Gastroesophageal sphincter (tissue), 4 donors: ENCODE measurements at places on chromosomes 5 and 9.

- no peak for ATAC-seq
These were observed 220.0 kb upstream of the ADAMTSL1 start for GRCh38 chr9:18253950-18254349.

- ATAC-seq = no peak
These were observed 49.0 kb downstream of the TMEM215 start for GRCh38 chr9:32832346-32832745.

- no peak for ATAC-seq
These were observed 75.8 kb downstream of the ADAMTSL1 start for GRCh38 chr9:18549772-18550171.

DNA sequence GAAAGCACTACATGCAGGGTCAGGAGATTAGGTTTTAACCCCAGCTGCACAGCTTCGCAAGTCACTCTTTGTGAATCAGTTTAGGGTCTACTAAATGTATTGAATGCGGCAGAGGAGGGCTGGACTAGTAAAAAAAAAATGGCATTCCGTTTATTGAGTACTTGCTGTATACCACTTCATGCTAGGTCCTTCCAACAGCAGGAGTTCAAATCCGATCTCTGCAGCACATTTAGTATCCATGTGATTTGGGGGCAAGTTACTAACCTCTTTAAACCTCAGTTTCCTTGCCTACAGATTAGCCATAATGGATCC is 204.4 kb downstream of the SNCAIP start:
- ATAC-seq = no peak

GRCh38 chr5:643811-644271 is 31.7 kb downstream of the CEP72 start:
- no peak for ATAC-seq

DNA sequence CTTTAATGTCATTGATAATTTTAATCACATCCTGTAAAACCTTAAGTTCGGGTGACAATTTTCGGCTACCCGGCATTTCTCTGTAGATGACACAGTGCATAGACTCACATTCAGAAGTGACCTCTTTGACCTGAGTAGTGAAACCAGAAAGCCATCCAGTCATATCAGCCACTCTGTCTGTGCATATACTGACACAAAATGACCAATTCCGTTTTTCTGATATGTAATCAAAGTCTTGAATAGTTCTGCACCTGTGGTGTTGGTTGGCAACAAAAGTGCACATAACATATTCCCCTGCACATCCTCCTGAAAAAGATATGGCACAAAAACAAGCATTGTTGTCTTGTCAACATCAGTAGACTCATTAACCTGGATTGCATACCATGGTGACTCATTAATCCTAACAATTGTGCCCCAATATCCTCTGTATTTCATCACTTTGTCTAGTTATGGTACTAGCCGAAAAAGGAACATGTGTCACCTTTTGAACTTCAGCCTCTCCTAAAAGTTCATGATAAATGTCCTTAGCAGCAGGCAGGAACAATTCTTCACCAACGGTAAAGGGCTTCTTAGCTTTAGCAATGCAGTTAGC is 4.6 kb upstream of the HNRNPA0 start:
- ATAC-seq = no peak

- no peak for ATAC-seq
These were observed 214.1 kb downstream of the HSPA4 start for GRCh38 chr5:133265720-133266526.

- ATAC-seq = no peak
These were observed 23.4 kb downstream of the DBH start for GRCh38 chr9:133659516-133659915.

DNA sequence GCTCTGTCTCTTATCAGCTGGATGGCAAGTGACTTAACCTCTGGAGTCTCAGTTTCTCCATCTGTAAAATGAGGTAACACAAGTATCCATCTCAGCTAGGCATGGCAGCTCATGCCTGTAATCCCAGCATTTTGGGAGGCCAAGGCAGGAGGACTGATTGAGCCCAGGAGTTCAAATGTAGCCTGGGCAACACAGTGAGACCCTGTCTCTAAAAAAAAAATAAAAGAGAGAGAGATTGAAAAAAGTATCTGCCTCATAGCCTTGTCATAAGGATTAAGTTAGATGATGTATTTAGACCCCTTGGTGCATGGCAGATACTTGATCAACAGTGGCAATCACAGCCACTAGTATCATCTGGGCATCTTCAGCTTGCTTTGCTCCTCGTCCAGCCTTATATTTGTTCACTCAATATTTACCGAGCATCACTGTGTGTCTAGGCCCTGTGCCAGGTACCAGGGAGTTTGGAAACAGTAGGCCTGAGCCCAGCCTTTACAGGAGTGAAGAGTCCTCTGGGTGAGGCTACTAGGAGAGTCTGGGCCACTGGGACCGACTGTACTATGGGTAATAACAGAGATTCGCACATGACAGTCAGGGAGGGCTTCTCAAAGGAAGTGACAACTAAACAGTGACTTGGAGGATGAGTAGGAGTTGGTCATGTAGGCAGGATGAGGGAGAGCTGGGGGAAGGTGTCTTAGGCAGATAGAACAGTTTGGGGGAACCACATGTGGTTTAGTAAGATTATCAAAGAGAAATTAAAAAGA is 34.2 kb downstream of the CORO2A start:
- no peak for ATAC-seq

DNA sequence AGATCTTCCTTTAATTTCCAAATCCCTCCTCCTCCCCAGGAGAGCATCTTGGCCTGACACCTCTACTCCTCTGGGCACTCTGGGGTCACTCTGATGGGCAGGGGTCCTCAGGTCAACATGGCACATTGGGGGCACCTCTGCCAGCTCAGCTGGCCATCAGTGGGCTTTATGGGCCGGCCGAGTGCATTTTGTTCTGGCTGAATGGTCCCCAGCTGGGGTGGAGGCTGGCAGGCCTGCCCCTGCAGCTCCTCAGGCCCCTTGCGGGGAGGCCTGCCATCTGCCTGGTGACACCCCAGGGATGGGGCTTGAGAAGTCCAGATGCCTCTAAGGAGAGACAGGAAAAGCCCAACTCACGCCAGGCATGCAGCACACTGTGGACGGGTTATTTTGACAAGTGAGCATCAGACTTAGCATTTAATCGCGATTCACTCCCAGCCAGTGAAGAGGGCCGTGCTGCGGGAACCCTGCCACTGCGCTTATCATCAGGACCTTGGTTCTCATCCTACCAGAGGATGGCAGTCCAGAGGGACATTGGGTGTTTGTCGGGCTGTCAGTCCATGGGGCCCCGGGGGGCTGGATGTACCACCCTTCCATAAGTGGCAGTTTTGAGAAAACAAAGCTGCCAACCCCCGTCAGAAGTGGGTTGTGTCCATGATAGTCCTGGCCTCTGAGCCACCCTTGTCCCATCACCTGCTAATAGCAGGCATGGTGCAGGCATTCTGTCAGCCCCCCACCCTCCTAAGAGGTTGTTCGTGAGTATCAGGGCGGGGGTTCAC is 21.7 kb downstream of the PHF2 start:
- ATAC-seq = no peak

- no peak for ATAC-seq
These were observed 6.5 kb upstream of the PITX1 start for GRCh38 chr5:135040333-135041144.

DNA sequence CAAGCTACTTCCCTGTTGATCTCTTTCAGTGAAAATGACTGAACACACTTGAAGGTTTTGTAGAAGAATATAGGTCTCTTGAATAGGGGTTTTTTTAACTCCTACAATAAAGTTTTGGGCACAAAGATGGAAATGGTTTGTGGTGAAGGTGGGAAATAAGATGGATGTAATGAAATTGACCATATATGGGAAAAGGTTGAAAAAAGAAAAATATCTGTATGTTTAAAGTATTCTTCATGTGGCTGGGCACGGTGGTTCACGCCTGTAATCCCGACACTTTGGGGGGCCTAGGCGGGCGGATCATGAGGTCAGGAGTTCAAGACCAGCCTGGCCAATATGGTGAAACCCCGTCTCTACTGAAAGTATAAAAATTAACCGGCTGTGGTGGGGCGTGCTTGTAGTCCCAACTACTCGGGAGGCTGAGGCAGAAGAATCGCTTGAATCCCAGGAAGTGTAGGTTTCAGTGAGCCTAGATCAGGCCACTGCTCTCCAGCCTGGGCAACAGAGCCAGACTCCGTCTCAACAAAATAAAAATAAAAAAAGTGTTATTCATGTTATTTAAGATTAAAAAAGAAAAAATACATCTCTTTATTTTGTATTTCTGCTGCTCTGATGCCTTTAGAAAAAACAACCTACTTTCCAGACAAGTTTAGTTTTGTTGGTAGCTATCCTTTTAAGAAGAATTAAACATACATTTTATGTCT is 2.2 kb downstream of the RBM27 start:
- no peak for ATAC-seq

DNA sequence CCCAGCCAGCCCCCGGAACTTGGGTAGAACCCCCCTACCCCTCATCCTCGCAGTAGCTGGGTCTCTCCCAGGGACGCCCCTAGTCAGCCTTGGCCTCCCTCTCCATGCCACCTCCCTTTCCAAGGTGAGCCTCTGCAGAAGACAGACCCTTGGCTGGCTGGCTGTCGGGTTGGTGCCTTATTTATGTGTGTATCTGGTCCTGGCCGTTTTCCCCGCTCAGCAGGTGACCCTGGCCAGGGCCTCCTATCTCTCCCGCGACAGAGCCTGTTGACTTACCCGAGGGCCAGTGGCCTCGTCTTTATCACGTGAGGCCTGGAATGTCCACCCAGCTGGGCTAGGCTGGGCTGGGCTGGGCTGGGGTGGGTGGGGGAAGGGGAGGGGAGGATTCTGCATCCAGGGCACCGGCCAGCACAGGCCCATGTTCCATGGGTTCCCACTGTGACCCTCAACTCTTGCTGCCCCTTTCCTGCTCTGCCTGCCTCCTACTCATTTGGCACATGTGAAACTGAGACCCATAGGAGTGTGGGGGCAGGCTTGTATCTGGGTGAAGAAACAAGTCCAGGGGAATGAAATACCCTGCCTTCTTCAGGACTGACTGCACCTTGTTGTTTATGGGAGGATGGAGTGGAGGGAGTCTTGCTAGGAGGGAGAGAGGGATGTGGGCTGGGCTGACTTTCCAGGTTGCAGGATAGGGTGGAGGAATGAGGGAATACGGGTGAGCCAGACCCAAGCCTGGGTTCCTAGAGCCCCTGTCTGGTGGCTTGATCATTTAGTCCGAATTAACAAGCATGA is 3.1 kb downstream of the CXXC5 start:
- ATAC-seq = peak; percentile 34

DNA sequence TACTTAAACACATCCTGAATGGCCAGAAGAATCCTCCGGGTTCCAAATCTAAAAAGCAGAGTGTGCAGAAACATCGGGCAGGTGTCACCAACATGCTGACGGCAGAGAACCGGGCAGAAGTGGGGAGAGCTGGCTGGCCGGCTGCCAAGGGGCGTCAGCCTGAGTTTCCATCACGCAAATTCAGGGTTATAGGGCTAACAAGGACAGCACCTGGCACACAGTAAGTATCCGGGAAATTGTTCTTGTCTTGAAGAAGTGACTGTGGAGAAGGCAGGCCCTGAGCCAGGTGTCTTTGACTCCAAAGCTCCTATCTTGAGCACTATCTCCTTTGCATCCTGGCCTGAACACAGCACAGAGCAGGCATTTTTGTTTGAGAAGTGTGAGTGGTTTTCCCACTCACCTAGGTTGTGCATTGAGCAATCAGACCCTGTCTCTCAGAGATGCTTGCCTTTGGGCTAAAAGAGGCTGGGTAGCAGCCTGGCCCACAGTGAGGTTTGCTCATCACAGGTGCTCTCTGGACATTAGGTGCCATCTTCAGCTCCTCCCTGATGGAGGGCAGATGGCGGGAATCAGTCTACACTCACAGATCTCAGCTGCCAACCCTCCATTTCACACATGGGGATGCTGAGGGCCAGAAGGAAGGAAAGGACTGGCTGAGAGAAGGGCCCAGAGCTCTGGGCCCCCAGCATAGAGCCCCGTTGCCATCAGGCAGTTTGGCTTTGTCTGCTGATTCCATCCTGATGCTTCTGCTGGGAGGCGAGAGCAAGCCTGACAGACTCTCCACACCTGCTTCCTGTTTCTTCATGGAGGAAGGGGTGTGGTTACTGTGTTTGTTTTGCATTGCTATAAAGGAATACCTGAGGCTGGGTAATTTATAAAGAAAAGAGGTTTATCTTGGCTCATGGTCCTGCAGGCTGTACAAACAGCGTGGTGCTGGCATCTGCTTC is 52.8 kb downstream of the WHRN start:
- ATAC-seq = no peak

- ATAC-seq = no peak
These were observed 1467.6 kb upstream of the NUDT12 start for GRCh38 chr5:105030153-105030552.

GRCh38 chr9:38440516-38440915 is 16.3 kb upstream of the IGFBPL1 start:
- ATAC-seq = no peak
